ENCODE measurements at places on chromosomes 3 and 15.

DNA sequence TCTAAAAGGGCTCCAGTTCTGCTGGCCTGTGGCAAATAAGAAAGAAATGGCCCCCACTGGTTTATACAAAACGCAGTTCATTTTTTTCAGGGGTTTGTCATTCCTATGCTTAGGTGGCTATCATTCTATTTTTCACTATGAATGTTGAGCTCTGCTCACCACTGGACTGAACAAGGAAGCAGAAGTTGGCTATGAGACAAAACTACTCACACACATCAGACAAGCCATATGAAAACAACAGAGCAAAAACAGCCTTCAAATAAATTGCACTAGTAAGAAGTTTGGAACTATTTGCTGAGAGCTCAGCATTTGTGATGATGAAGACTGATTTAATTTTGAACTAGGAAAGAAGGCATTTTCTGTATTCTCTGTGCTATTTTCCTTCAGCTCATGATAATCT lies 328.5 kb downstream of the MECOM start:
- DNase-seq: no peak

GRCh38 chr3:77939726-77940125 lies 899.8 kb downstream of the ROBO2 start:
- no peak for DNase-seq

DNA sequence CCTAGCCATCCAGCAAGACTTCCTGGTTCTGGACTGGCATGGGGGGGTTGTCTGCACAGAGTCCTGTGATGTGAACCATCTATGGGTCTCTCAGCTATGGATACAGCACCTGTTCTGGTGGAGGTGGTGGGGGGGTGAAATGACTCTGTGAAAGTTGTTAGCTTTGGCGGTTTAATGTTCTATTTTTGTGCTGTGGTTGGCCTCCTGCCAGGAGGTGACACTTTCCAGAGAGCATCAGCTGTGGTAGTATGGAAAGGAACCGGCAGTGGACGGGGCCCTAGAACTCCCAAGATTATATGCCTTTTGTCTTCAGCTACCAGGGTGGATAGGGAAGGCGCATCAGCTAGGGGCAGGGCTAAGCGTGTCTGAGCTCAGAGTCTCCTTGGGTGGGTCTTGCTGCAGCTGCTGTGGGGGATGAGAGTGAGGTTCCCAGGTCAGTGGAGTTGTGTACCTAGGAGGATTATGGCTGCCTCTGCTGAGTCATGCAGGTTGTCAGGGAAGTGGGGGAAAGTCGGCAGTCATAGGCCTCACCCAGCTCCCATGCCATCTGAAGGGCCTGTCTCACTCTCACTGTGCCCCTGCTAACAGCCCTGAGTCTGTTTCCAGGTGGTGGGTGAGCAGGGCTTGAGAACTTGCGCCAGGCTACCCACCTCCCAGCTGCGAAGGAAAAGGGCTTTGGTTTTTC lies 7.1 kb upstream of the LARS2 start:
- DNase-seq: no peak

GRCh38 chr15:71804695-71805470 lies 5.5 kb upstream of the NR2E3 start:
- no peak for DNase-seq

DNA sequence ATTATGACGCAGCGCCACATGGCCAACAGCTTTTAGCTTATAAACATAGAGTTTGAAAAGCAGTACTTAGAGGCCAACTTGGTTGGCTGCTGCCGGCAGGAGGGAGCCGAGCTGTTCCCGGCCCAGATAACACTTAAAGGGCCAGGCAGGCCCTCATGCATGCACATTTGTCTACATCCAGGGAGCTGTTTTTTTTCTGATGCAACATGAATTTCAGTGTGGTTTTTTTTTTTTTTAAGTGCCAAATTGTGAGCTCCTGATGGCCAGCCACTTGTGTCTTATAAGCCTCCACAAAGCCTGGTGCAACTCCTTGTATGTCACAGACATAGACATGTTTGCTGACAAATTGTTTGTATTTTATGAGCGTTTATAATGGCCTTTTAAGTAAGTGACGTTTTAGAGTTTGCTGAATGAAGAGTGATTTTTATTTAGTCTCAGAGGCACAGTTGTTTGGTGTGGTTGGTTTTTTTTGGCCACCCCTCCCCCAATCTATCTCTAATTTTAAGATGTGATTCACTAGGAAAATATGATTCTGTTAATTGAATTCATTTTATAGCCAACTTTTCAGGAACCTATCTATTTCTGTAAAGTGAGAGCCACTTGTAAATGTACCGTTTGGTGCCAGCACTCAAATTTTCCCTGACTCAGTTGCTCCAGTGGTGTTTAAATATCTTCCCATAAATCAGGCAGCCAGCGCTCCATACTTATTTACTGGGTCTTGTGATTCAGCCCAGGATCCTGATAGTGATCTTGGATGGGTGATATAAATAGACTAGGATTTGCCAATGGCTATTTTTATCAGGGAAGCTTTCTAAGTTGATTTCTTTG lies 134.3 kb downstream of the VGLL4 start:
- no peak for DNase-seq

DNA sequence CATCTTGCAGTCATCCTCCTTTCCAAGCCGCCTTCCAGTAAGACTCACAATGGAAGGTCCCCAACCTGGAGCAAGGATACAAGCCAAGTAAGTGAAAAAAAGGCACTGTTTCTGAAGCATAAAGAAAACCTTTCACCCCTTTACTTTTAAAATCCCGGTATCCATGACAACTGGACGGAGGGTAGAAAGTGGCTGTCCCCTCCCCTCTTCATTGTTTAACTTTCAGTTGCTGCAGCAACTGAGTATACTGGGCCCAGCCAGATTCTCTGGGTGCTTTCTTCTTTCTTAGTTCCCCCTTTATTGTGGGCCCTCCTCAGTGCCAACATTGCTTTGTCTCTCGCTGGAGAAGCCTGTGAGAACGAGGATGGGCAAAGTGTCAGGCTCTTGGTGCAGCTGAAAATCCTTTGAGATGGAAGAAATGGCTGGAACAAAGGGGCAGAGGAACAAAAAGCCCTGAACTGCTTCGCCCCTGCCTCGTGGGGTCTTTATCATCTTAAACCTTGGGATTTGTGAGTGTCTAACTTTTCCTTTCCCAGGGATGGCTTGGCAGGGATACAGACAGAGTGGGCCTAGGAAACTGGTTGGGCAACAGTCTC lies 224.0 kb upstream of the RGMA start:
- no peak for DNase-seq

DNA sequence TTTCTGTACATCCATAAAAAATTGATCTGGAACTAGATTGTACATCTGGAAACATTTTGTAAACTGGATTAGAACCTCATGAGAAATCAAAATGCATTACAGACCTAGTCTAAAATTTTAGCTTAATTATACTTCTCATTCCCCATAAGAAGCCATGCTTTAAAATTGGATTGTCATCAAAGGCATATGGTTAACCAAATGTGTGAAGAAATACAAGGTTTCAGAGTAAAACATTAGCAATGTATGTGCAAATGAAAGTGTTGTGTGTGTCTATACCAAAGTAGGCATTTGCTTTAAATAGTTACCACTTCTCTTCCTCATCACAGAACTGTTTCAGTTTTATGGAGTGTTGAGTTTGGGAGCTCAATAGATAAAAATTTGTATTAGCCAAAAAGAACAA lies 968.7 kb downstream of the EPHA3 start:
- DNase-seq: no peak

DNA sequence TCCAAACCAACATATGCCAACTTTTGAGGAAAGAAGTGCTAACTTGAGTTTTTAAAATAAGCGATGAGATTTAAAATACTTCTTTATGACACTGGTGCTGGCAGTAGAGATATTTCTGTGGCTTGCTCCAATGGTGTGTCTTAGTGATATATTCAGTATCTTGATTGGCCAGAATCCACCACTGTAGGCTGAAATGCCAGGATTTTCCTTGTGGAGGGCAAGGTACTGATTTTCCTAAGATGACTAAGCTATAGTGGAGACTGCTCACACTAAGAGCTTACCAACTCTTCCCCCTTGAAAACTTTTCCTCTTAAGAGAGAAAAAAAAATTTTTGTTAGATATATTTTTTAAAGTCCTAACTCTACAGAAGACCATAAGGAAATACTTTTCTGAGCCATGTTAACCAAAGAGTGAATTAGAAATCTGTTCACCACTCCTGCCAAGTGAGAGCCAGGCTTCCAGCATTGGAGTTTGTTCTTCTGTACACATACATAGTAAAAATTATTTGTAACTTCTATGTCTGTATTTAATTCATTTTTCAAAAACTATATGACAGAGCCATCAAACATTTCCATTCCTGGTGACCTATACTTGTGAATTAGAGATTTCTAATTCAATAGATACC lies 109.1 kb downstream of the PPP2R3A start:
- DNase-seq: no peak

- DNase-seq: no peak
Measured at GRCh38 chr15:81491414-81492096, 117.5 kb upstream of the TMC3 start.

GRCh38 chr3:54123776-54124196 lies 1.4 kb downstream of the CACNA2D3 start:
- no peak for DNase-seq

GRCh38 chr3:32208447-32208846 lies 30.0 kb upstream of the CMTM8 start:
- no peak for DNase-seq

- no peak for DNase-seq
Measured at GRCh38 chr15:44763187-44763586, 26.9 kb downstream of the TRIM69 start.

DNA sequence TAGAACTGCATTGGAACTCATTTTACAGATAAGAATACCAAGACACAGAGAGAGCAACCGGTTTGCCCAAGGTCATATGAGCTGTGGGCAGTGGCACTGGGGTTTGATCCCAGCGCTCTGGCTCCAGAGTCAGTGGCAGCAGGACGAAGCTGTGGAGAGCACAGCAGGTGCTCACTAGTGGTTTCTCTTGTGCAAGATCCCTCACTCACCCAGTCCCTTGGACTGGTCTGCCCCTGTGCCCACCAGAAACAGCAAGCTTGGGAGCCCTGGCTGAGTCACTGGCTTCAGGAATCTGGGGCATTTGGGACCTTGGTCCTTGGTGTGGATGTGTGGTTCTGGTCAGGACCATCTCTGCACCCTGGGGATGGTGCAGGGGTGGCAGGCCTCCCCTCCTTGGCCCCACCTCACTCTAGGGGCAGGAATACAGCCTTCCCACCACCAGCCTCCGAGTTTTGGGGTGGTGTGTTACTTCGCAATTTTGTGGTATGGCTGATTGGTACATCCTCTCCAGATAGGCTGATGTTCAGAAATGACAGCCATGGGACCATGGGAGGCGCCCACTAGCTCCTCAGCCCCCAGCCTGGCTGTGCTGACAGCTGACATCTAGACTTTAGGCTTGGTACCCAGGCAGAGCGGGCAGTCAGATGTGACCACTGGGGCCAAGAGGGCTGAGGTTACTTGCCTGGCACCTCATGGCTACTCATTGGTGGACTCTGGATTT lies 104.6 kb downstream of the LSM3 start:
- DNase-seq: no peak

GRCh38 chr3:147391781-147392624 lies 14.3 kb downstream of the ZIC4 start:
- no peak for DNase-seq

DNA sequence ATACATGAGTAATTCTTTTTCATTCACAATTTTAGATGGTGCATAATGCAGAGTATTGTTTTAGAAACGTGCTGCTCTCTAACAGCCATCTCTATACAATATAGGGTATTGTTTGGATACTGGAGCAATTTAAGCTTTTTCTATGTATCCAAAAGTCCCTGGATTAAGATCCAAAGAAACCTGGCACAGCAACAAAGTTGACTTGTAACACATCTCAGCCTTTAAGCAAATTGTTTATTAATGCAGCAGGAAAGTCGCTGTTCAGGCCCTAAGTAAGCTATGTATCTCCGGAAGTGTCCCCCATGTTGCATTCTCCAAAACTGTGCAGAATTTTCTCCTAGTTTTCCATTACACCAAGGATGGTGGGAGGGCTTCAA lies 7.3 kb downstream of the VGLL4 start:
- DNase-seq: no peak

DNA sequence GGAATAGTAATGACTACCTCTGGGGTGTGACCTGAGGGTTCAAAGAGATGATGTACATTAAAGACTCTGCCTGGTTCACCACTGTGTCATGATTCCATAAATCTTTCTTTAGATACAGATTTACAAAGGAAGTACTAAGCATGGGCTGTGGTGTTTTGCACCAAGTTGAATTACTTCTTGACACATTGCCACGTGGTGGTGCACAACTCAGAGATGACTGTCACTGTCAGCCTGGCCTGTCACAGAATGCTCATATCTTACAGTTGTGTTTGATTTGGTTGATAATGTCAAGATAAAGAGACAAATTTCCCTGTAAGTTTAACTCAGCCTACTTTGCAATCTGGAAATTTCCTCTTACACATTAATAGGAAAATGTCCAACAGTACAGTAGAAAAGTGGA lies 3.2 kb downstream of the CTDSPL start:
- DNase-seq: no peak

GRCh38 chr3:33993631-33994030 lies 195.2 kb downstream of the PDCD6IP start:
- DNase-seq: no peak

DNA sequence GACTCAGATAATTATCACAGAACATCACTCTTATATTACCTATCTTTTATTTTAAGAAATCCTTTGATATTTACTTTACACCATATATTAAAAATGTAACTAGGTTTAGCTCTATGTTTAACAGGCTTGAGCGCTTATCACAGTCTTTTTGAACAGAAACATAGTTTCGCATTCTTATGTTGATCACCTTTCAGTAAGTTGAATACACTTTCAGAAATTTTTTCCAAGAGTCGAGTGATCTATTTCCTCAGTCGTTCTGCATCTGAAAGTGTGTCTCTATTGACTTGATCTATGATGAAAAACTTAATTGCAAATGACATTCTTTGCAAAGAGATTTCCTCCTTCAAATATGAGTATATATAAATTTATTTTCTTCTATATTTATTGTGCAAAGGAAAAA lies 516.6 kb upstream of the KCNMB2 start:
- no peak for DNase-seq

All from activated gamma-delta T cell (primary cell).